Activated naive CD8-positive, alpha-beta T cell treated with anti-CD3 and anti-CD28 coated beads, Interleukin-2, amount 10 ng/mL, durations not matched to agents 7 days and 5 days (primary cell): ENCODE measurements at places on chromosomes 6 and 20. TPM values are rescaled to one million over a fixed set of nuclear protein-coding genes. Genes with fewer than 3 reads are reported as not detected.

DNA sequence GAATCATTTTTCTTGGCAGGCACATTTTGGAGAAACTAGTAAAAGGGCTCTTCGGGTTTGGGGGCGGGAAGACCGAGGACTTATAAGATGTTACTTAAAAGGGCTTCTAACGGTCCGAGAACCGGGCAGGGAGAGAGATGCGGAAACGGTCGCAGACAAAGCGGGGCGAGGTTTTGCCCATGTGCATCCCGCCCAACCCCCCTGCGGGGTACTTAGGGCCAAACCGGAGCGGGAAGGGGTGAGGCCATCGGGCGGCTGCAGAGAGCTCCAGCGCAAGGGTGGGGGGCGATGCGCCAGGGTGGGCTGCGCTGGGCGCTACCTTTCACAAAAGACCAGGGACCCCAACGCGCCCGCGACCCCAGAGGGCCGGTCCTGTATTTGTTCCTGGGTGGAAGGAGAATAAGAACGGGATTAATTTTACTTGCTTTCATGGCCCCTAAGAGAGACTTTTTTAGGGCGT lies 616 bp downstream of the TUBB start:
- peak overlapping the region; percentile 93 for H3K27ac ChIP-seq
- H3K27me3 ChIP-seq, result no peaks in the 10 kb centered on the region
- H3K36me3 ChIP-seq, result peaks cover 62% of the 10 kb centered on the region
- H3K4me1 ChIP-seq, result peaks cover 50% of the 10 kb centered on the region
- peak; percentile 75 for DNase-seq

GRCh38 chr6:37016995-37017394 lies 11.5 kb downstream of the FGD2 start:
- DNase-seq, result no peak
- no peaks in the 10 kb centered on the region for H3K36me3 ChIP-seq
- peak overlapping the region; percentile 73 for H3K27ac ChIP-seq
- H3K4me1 ChIP-seq, result peaks cover 37% of the 10 kb centered on the region
- H3K27me3 ChIP-seq, result no peaks in the 10 kb centered on the region
- H3K4me3 ChIP-seq, result no peak overlapping the region

GRCh38 chr6:39339868-39340550 lies 17.5 kb upstream of the KCNK16 start:
- H3K36me3 ChIP-seq, result no peaks in the 10 kb centered on the region
- H3K4me3 ChIP-seq, result no peak overlapping the region
- H3K27ac ChIP-seq, result no peak overlapping the region
- peaks cover 23% of the 10 kb centered on the region for H3K27me3 ChIP-seq
- H3K4me1 ChIP-seq, result peaks cover 24% of the 10 kb centered on the region

DNA sequence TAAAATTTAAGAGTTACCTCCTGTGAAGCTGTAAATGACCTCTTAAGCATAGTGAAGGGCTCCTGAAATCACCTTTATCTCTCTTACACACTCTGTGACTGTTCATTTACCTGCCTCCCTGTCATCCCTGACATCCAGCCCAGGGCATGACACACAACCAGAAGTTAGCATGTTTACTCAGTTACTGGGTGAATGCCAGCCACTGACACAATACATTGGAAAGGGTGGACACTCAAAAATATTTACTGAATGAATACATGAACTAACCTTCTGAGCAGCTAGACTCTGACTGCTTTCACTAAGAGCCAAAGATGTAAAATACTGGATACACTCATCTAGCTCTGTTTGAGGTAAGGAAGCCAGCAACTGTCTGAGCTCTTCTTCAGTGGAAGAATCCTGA lies 25.3 kb downstream of the SERAC1 start:
- no peak overlapping the region for H3K27ac ChIP-seq
- no peak overlapping the region for H3K4me3 ChIP-seq
- H3K36me3 ChIP-seq, result peaks cover 14% of the 10 kb centered on the region
- no peaks in the 10 kb centered on the region for H3K27me3 ChIP-seq

MOG gene
- not detected for total RNA-seq

MAFB gene
- 3.1 TPM for total RNA-seq

TRIM15 gene
- total RNA-seq, result not detected

BRPF3 gene
- 25.4 TPM for total RNA-seq

MEP1A gene
- total RNA-seq, result not detected

NKAPL gene
- total RNA-seq, result not detected
